Hematopoietic multipotent progenitor cell treated with erythropoietin and hydrocortisone succinate and interleukin-3 and kit ligand, for 4 days (in vitro differentiated cells): ENCODE measurements at places on chromosomes 11 and 22.
A peak's percentile ranks its signal among the peaks of the same experiment; 100 is the strongest.

DNA sequence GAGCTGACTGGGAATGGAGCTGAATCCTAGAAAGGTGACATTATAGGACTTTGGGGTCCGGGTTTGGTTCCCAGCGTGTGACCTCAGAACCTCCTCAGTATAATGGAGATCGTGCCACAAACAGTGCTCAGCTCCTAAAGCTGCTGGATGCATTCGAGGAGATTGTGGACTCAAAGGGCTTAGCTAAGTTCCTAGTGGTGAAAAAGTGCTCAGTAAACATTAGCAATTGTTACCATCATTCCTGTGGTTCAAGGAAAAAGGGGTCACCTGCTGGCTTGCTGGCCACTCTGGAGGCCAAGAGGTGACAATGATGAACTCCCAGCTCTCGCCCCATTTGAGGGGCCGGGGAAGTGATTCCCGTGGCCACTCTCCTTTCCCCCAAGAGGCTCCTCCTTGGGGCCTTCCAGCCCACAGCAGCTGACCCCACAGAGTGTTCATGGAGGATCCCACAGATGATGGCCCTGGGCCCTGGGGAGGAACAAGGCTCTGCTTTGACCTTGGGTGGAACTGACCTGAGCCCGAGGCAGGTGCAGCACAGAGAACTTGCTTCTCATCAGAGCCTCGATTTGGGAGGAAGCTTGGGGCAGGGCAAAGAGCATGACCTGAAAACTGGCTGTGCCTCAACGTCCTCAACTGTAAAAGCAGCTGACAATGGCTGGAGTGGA is 40.1 kb downstream of the TRIM29 start:
- DNase-seq = no peak

DNA sequence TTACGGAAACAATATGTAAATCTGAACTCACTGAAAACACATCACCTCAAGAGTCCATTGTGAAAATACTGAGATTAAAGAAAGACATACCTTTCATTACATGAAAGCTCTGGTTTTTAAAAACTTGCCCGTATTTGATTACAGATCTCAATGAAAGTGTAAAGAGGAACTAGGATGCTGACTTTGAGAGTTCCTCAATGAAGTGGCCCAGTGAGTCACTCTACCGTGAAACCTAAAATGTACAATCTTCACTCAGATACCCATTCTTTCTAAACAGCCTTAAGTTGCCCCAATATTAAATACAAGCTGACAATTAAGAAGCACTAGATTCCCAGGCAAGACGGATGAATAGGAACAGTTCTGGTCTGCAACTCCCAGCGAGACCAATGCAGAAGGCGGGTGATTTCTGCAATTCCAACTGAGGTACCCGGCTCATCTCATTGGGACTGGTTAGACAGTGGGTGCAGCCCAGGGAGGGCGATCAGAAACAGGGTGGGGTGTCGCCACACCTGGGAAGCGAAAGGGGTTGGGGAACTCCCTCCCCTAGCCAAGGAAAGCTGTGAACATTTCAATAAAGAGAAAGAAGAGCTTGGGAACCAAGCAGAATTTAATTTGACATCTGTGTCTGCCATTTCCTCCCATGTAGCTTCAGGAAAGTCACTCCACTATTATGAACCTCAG is 33.8 kb upstream of the OR9G4 start:
- DNase-seq = no peak

DNA sequence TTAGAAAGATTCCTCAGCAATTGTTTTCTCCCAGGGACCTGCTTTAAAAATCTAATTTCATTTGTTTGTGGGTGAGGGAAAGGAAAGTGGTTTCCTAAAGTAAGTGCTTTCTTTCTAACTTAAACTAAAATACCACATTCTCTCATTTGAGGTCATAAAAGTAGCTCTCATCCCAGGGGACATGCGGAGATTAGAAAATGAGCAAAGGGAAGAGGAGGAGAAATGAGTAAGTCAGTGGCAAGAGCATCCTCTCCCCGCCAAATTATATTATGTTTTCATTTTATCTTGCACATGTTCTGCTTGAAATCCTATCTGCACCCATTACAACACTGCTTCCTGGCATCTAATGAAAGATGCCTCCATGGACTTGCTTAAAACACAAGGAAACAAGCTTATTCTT is 191.4 kb downstream of the ARHGAP42 start:
- DNase-seq = no peak

DNA sequence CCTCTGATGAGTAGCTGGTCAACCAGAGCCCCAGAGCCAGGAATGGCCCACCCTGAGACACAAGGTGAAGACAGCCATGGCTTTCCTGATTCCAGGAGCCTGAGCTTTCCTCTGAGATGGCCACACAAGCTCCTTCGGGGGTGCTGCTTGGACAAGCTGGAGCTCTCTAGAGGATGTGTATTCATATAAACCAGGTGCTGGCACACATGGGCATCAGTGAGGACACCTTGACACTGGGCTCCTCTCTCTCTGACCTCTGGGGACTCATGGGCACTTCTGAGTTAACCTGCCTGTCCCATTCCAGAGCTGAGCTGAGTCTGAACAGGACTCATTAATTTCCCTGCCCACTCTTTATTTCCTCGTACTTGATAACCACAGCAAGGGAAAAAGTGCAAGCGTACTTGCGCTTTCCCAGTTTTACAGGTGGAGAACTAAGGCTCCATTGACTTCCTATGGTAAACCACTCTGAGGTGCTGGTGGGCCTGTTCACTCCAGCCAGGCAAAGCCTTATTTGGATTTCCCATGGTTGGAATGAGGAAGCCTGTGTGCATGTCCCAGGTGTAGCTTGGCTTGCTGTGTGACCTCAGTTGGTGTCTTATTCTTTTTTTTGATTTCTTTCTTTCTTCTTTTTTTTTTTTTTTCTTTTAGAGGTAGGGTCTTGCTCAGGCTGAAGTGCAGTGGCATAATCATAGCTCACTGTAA is 25.4 kb downstream of the INSC start:
- no peak for DNase-seq

GRCh38 chr11:116647305-116648080 is 125.3 kb downstream of the BUD13 start:
- DNase-seq = no peak

DNA sequence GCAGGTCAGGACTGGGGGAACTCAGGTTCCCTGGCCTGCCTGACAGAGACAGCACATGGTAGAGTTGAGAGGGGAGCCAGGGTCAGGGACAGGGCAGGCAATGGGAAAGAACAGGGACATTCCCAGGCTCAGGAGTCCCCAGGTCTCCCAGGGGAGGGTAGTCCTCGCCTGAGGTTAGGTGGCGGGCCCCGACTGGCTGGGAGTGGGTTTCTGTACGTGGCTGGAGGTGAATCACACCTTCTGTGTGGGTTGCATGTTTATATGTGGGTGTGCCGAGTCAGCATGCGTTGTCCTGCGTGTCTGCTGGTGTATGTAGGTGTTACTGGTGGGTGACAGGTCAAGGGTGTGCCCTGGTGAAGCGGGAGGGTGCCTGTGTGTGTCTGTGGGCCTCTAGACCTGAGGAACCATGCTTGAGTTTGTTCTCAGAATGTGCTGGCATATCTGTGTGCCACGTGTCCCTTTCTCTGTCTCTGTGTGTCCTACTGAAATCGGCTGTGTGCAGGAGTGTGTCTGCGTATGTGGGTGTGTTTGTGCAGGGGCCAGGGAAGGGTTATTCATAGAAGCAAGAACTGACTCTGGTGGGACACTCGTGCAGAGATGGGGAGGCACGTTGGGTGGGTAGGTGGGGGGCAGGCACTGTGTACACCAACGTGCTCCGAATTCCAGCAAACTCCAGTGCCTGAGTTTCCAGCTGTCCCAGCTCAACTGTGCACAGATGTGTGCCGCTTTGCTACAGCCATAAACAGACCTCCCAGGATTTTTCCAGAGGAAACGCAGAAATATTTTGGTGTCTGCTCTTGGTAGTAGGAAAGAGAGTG is 23.8 kb upstream of the OAF start:
- DNase-seq = no peak

GRCh38 chr11:125923012-125923579 is 18.8 kb downstream of the DDX25 start:
- DNase-seq = peak; percentile 85

DNA sequence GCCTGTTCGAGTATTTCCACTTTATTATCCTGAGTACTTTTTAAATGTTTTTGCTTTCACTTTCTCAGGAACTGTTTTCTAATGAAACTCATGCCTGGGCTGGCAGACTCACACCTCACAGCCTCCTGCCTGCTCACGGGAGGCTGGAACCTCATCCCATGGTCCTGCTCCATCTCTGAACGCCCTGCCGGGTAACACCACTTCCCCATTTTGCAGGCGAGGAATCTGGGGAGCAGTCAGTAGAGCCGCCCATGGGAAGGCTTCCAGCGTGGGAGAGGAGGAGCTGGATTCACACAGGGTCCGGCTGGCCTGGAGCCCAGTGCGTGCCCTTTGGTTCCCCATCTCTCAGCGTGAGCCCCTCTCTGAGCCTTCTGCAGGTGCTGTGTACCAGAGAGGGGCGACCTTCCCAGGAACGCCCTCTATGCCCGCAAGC is 53.6 kb downstream of the SCUBE1 start:
- DNase-seq = no peak
